ENCODE measurements at places on chromosomes 6 and 20.

DNA sequence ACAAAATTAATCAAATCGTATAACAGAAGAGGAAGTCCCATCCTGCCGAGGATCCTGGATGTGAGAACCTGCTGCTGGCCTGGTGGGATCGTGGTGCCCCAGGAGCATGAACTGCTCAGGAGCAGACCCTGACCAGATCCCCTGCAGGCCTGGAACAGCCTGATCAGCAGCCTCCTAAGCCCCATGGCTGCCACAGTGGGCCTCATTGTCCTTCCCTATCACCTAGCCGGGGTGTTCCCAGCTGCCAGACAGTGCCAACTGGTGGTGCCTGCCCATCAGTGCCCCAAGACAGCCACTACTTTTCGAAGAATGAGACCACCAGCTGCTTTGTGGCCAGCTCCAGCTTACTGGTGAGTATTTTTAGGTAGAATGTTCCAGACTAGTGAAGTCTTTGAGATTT lies 19.6 kb upstream of the MAS1L start:
- DNase-seq, result no peak

GRCh38 chr6:47571488-47571887 lies 93.9 kb downstream of the CD2AP start:
- DNase-seq, result no peak

DNA sequence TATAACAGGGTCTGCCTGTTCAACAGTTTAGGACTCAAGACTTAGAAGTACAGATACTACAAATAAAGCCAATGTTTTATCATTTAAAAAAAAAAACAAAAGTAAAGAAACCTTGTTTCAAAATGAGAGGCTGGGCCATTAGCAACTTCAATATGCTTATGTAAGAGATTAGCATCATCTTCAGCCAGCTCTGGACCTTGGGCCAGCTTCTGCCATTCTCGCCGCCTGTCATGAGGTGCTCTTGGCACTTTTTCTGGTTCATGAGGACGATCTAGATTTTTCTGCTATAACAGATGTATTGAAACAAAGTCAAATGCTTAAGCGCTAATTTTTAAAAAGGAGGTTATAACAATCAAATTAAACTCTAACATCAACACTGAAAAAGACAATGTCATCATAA lies 74.2 kb downstream of the WASF1 start:
- no peak for DNase-seq

GRCh38 chr6:84353459-84354423 lies 126.3 kb upstream of the CEP162 start:
- no peak for DNase-seq

- DNase-seq, result no peak
Measured at GRCh38 chr6:79466207-79466834, 70.9 kb downstream of the LCA5 start.

- DNase-seq, result no peak
Measured at GRCh38 chr6:5084781-5085647, at the start of gene PPP1R3G. TSS of gene PPP1R3G (plus strand) at chr6:5085341. CDS start at chr6:5085486, 145 bp downstream.

- DNase-seq, result no peak
Measured at GRCh38 chr6:37013516-37014491, 8.3 kb downstream of the FGD2 start.

GRCh38 chr20:19944772-19945459 lies 72.2 kb upstream of the NAA20 start:
- DNase-seq, result no peak

GRCh38 chr20:2088891-2089290 lies 12.7 kb upstream of the STK35 start:
- DNase-seq, result no peak

- no peak for DNase-seq
Measured at GRCh38 chr6:105832313-105832761, 253.8 kb upstream of the PRDM1 start.

- DNase-seq, result no peak
Measured at GRCh38 chr20:856361-856775, 22.9 kb downstream of the FAM110A start.
